ENCODE measurements at places on chromosomes 2 and 18. TPM values are rescaled to one million over a fixed set of nuclear protein-coding genes. Genes with fewer than 3 reads are reported as not detected.

STAT4 gene
- total RNA-seq = not detected

TMEM37 gene
- total RNA-seq = 3.1 TPM

PRKAG3 gene
- not detected for total RNA-seq

KCNG3 gene
- total RNA-seq = 3.9 TPM

CDK5R2 gene
- 0.51 TPM for total RNA-seq

LYPD6B gene
- total RNA-seq = 21.3 TPM

SLC19A3 gene
- not detected for total RNA-seq

MYO5B gene
- not detected for total RNA-seq

GNLY gene
- total RNA-seq = not detected

FEV gene
- not detected for total RNA-seq

REG3G gene
- total RNA-seq = not detected

GRHL1 gene
- total RNA-seq = 0.14 TPM

- DNase-seq = peak; percentile 39
Measured at GRCh38 chr18:23918395-23919032, 96.0 kb upstream of the TTC39C start.

DNA sequence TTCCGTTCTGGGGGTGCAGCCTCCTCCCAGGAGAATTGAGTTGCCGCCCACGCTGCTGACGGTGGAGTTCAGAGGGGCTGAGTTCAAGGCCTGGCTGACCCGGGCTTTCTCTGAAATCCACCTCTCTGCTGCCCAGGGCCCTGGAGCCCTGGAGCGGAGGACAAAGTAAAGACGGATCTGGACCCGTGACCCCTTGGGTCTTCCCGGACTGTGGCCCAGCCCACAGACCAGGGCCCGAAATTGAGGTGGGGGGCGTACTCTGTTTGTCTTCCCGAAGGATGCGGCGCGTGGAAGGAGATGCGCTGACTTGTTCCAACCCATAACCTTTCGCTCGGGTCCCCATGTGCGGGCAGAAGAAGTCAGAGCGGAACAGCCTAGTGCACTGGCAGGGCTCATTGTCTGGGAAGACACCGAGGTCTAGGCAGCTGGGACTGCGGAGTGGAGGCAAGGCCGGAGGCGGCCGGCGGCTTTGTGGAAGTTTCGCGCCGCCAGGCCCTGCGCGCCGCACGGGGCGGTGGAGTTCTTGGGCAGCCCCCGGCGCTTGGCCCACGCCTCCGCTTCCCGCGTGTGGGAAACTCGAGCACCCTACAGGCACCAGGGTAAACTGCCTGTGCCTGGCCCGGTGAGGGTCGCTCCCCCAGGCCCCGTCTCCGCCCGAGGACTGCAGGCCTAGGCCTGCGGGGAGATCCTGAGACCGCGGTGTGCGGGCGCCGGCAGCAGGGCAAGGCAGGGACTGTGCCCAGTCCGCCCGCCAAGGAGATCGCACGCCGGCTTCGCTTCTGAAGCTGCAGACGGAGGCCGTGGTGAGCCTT lies 9.8 kb downstream of the POU3F3 start:
- peak; percentile 0 for DNase-seq

DNA sequence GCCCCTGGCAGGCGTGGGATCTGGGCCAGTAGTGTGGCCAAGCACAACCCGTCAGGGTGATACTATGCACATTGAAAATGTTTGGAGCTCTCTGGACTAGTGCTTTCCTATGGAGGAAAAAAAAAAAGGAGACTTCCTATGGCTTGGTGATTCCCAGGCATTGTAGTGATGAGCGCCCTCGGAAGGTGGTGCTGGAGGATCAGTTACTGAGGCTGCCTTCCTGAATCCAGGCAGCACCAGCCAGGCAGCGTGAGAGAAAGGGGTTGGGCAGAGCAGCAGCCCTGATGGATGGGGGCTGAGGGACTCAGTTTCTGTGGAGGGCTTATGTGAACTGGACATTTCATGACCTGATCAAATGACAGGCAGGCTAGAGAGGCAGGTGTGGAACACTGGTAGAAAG lies 70.9 kb downstream of the CHRNA1 start:
- DNase-seq = no peak

DNA sequence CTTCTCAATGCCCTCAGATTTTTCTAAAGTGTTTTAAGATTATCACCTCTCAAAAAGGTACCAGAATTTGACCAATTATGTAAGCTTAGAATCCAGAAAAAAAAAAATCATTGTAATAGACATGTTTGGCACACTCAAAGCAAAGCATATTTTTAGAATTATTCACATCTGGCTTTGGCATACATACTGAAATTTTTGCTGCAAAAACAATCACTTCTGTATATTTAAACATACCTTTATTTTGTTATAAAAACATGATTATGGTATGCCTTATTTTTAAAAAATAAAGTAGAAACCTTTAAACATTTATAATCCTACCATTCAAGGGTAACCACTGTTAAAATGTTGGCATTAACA lies 143.3 kb downstream of the ESCO1 start:
- DNase-seq = no peak

DNA sequence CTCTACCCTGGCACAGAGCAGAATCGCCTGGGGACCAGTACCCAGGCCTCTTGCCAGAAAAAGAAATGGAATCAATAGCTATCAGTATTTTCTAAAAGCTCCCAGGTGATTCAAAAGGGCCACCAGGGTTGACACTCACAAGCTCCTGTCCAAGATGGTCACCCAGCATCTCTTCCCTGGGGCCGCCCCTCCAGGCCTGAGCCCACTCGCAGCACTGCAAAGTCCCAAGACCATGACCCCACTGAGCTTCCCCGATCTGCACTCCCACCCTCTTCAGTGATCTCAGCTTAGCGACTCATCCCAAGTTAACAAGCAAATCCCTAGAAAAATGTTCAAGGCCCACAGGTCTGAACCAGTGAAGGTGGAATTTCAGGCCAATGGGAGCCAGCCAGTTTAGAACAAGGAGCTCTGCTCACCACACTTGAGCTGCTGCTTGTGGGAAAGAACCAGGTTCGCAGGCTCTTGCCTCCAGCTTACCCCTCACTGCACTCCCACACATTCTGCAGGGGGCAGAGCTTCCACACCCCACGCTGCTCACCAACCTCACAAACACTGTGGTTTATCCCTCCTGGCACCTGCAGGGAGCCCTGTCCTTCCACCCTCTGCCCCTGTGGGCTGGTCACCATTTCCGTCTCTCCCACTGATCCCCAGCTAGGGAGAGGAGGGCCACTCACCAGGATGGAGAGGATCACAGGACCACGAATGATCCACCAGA lies 19.8 kb downstream of the TMEM37 start:
- no peak for DNase-seq

- DNase-seq = no peak
Measured at GRCh38 chr2:43420389-43420801, 175.4 kb downstream of the THADA start.

GRCh38 chr2:144471305-144472045 lies 48.4 kb downstream of the ZEB2 start:
- no peak for DNase-seq

DNA sequence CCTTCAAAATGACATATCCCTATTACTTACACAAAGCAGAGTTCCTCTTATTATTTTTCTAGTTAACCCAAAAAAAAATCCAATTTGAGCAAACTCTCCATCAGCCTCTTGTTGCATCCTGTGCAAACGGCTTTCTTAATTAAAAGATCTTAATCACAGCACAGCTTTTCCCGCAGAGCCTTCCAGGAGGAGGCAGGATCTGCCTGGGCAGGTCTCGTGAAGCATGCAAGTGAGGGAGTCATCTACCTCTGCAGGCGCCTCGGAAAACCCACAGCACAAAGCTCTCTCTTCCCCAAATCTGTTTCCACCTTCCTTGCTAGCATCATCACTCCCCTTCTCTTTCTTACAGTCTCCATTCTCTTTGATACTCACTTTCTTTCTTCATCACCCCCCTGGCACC lies 100.4 kb downstream of the EN1 start:
- no peak for DNase-seq

GRCh38 chr2:224927011-224927410 lies 115.3 kb downstream of the DOCK10 start:
- DNase-seq = no peak

DNA sequence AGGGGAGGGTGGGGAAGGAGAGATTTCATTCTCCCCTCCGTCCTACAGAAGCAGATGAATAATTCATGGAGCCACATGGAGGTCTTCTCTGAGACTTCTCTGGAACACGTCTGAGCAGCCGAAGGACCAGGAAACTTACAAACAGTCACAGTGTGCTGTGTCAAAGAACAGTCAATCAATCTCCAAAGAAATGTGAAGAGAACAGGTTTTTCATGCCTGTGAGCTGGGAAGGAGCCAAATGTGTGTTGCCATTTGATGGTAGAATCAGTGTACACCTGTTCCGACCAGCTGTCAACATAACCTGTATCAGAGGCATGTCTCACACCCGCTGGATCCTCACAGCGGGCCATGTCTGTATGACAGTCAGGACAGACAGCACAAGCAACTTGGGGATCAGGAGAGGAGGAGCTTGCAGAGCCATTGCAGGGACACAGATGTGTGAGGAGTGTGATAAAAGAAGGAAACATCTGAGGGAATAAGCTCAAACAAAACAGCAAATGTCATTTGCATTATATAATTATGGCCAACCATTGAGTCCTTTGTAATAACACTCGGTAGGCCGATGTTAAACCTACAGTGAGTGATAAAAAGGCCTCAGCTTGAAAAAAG lies 298.5 kb downstream of the EN1 start:
- no peak for DNase-seq

DNA sequence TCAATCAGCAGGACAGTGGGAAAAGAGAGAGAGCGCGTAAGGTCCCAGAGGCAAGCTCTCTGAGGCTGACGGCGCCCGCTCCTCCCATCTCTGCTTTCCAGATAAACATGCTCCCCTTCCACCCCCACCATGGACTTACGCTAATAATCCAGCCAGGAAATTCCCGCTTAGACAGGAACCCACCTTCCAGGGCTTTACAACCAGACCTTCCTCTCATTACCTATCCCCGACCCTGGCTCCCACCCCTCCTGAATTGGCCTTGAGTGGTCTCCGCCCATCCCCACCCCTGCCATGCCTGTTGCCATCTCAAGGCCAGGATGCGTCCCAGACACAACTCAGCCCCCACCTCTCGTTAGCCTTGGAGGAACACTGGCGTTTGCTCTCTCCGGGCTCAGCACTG lies 131.1 kb downstream of the SMAD2 start:
- DNase-seq = no peak

GRCh38 chr2:7203056-7203467 lies 285.9 kb downstream of the RNF144A start:
- peak; percentile 89 for DNase-seq

DNA sequence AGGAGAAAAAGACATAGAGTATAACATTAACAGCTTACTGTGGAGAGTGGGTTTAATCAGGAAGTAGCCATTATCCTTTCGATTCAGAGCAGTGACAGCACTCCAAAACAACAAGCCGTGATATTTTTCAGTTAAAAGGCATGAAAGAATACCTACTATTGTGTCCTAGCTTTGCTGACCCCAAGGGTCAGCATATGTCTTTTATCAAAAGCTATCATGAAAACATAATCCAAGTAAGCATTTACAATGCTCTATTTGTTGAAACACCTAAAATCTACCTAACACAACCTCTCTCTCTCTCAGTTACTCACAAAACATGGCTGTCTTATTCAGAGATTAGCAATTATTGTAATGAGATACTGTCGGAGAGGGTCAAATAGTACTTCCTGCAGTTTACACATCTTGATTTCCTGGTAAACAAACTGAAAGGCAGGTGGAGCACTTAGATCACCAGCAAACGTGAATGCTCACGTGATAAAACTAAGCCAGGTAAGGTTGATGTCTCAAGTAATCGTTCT lies 100.0 kb downstream of the BAZ2B start:
- DNase-seq = peak; percentile 80

DNA sequence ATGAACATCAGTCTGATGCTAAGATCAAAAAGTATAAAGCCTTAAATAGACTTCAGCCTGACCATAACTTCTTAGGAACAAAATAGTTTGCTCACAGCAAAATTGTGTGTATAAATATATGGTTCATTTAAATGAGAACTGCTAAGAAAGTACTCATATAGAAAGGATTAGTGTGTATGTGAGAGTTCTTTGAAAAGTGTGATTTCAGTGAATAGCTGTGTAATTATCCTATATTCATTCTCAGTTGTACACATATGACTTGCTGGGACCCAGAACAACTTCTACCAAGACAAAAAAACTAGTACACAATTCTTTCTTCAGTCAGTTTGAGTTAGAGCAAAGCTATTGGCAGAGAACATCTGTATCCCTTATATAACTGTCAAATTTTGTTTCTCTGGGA lies 7.2 kb downstream of the BBS5 start:
- DNase-seq = no peak

GRCh38 chr2:2735041-2735440 lies 404.0 kb upstream of the MYT1L start:
- no peak for DNase-seq

GRCh38 chr2:124915567-124915966 lies 890.5 kb downstream of the CNTNAP5 start:
- DNase-seq = no peak

DNA sequence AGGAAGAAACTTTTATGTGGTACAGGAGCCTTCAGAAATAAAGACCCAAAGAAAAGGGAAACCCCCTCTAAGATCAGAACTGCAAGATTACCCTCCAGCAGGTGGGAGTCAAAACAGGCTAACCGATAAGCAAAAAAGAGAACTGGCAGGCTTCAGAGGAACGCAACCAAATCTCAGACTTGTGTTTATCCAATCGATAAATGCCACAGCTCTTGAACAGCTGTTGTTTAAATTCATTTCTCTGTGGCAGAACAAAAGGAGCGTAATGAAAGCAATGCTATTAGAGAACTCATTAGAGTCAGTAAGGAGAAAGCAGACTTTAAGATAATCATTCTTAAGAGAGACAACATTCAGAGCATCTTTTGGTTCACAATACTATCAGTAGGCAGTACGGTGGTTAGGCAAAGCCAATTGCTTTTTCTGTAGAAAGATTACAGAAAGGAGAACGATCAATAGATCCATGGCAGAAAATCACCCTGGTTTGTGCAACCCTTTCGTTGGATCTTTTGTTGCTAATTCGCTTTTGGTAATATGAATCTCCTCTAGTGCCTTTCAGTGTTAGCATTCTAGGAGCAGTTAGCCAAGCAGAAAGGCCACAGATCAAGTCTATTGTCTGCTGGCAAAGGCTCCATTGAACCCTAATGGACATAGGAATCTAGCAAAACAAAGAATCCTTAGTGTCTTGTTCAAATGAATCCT lies 476.4 kb upstream of the CHST9 start:
- no peak for DNase-seq

- peak; percentile 29 for DNase-seq
Measured at GRCh38 chr2:23669413-23670244, 257.3 kb downstream of the ATAD2B start.

DNA sequence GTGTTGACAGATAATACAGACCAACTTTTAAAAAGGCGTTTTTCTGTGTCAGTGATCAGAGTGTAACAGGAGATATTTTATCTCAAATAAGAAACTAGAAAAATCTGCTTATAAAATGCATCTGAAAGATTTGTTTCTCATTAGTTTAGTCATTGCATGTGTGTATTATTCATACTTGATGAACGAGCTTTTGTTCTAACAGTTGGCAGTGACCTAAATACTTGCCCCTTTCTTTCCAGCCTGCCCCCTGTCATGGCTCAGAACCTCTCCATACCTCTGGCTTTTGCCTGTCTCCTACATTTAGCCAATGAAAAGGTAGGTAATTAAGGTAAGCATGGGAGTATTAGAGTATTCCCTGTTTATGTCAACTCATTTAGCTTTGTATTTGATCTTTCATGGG lies 33.6 kb downstream of the NCAPH start:
- no peak for DNase-seq

- no peak for DNase-seq
Measured at GRCh38 chr2:24824071-24824588, 30.9 kb downstream of the CENPO start.

- DNase-seq = no peak
Measured at GRCh38 chr2:53508667-53509066, 258.9 kb upstream of the CHAC2 start.
